ENCODE measurements at places on chromosomes 1 and 21. TPM values are rescaled to one million over a fixed set of nuclear protein-coding genes. Genes with fewer than 3 reads are reported as not detected.

The RGS1 gene
- total RNA-seq = not detected

The CBR3 gene
- 19.5 TPM for total RNA-seq

The COL9A2 gene
- 0.73 TPM for total RNA-seq

The C1orf167 gene
- not detected for total RNA-seq

The TMOD4 gene
- not detected for total RNA-seq

The MEF2D gene
- total RNA-seq = 8.1 TPM

The IKBKE gene
- 16.4 TPM for total RNA-seq

The EDN2 gene
- total RNA-seq = not detected

The MLLT11 gene
- total RNA-seq = 0.78 TPM

The CD53 gene
- total RNA-seq = not detected

The G0S2 gene
- 23.9 TPM for total RNA-seq

The SFN gene
- total RNA-seq = 0.73 TPM

The FCAMR gene
- not detected for total RNA-seq

The WDR26 gene
- 53.3 TPM for total RNA-seq

The MPL gene
- total RNA-seq = not detected

The FAM3B gene
- total RNA-seq = not detected

The KRTAP19-1 gene
- total RNA-seq = not detected

The OR10X1 gene
- not detected for total RNA-seq

The CYP4A11 gene
- total RNA-seq = not detected

The CPTP gene
- total RNA-seq = 12.5 TPM

All from subcutaneous preadipocyte (primary cell).